GOT3 (cell line): ENCODE measurements at places on chromosomes 6 and 20.

DNA sequence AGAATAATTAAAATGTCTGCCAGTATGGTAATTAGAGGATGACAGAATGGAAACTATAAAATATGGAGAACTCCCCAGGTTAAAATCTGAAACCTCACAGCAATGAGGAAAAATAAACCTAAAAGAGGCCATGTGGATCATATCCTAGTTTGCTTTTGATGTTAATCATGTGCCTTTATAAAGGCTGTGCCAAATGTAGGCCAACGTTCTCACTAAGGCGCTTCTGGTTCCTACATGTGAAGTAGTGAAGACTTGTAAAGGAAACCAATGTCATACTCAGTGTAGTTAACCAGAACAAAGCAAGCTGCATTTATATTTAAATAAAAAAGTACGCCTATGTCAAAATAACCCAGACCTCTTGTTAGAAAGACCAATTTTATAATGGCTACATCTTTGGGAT is 113.7 kb upstream of the FAM184A start:
- no peak for DNase-seq

- DNase-seq = no peak
Observed at GRCh38 chr6:145071836-145072235, 663.5 kb downstream of the EPM2A start.

DNA sequence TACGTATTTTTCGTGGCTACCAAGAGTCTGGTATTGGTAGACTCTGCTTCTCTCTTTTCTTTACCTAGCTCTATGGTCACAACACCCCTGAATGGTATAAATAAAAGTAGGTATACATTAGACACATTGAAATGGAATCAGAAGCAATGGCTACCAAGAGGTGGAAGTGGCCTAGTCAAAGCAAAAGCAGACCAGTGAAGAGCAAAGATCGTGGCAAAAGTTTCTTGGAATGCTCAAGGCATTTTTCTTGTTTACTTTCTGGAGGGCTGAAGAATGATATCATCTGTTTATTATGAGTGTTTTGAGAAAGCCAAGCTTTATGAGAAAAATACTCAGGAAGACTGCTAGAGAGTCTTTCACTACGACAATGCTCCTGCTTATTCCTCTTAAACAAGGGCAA is 28.6 kb upstream of the MOCS1 start:
- no peak for DNase-seq

DNA sequence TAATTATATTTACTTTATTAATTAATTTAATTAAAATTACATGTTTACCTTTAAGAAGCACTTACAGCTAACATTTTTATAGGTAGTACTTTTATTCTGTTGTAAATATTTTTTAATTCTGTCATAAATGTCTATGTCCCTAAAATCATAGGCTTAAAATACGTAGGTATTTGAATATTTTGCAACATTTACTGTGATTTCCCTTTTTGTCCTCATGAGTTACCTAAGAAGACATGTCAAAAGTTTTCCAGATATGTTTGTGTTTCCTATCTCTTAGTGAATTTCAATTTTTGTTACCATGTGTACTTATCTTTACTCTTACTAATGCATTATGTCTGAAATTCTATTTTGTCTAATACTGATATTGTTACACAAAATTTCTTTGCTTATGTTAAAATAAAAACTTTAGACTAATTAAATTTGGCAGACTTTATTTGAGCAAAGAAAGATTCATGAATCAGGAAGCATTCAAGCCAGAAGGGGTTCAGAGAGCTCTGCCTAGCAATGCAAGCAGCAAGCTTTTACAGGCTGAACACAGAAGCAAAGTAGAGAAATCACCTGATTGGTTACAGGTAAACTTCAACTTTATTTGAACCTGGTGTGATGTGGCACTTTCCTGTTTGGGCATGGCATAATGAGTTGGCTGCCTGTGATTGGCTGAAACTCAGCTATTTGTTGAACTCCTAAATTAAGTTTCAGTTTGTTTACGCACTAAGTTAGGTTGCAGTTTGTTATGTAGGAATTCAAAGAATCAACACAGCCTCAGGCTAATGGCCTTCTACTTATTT is 123.2 kb upstream of the TMEM170B start:
- DNase-seq = no peak

DNA sequence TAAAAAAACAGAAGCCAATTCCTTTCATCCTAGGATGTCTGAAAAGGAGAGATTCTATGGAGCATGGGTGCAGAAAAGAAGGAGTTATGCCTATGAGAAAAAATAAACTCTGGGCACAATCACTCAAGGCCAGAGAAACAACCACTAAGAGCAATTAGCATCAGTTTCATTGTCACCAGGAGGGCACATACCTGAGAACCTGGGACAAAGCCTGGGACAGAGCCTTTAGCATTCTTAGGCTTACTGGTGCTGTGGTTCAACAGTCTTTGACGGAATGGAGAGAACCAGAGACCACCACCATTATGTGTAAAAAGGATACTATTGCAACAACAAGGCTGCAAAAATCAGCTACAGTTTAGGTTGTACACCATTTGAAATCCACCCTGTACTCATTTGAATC is 29.4 kb upstream of the BCKDHB start:
- DNase-seq = no peak

DNA sequence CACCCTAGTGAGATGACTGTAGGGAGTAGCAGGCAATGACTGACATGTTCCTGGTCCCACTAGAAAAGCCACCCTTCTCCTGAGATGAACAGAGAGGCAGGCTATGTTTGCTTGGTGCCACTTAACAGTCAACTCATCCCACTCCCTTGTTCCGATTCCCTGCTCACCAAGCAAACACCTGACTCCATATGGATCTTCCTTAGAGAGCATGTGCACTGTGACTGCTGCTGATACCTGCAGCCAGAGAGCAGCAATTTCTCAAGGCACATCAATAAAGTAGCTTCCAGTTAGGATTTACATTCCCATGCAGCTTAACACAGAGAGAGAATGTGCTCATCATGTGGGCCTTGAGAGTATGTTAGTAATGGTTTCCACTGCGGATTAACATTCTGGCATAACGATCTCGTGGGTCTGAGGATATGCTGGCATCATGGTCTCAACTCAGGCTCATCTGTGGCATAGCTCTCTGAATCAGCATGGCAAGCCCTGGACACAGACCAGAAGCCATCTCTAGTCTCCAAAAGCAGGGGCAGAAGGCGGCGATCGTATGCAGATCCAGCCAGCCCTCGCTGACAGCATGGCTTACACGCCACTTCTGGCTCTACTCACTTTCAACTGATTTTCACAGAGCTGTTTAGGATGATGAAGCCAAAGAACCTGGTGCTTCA is 43.9 kb downstream of the ATXN1 start:
- DNase-seq = no peak

GRCh38 chr6:69863766-69864165 is 2.6 kb upstream of the COL19A1 start:
- DNase-seq = no peak

GRCh38 chr6:56497240-56497639 is 145.4 kb downstream of the DST start:
- no peak for DNase-seq

- no peak for DNase-seq
Observed at GRCh38 chr20:4411744-4412143, 310.0 kb upstream of the PRND start.

DNA sequence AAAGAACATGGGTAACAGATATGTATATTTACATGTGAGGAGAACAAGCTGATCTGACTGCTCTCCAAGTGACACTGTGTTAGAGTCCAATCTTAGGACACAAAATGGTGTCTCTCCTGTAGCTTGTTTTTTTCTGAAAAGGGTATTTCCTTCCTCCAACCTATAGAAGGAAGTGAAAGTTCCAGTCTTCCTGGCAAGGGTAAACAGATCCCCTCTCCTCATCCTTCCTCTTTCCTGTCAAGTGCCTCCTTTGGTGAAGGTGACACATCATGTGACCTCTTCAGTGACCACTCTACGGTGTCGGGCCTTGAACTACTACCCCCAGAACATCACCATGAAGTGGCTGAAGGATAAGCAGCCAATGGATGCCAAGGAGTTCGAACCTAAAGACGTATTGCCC is 5.2 kb downstream of the HFE start:
- DNase-seq = no peak

- DNase-seq = no peak
Observed at GRCh38 chr20:63957690-63958441, 1.6 kb upstream of the UCKL1 start.

- DNase-seq = no peak
Observed at GRCh38 chr20:19370076-19371075, 157.9 kb downstream of the SLC24A3 start.

DNA sequence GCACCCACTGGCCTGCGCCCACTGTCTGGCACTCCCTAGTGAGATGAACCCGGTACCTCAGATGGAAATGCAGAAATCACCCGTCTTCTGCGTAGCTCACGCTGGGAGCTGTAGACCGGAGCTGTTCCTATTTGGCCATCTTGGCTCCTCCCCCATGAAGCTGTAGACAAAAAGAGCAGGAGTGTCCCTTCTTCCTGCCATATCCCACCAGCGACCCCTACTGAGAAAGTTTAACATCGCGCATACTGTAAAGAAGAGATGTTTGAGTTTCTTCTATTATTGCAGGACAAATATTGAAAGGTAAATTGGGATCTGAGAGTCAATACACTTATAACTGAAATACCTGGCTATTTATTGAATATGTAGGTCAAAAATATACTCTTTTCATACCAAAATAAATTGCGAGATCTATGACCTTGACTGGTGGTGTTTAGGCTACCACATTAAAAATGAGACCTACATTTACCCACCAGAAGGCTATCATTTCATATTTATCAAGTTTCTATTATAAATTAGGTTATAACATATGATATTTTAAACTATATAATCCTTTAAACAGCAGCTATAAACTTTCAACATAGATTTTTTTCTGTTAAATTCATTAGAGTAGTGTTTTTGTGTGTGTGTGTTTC is 586.3 kb downstream of the HTR1B start:
- no peak for DNase-seq

DNA sequence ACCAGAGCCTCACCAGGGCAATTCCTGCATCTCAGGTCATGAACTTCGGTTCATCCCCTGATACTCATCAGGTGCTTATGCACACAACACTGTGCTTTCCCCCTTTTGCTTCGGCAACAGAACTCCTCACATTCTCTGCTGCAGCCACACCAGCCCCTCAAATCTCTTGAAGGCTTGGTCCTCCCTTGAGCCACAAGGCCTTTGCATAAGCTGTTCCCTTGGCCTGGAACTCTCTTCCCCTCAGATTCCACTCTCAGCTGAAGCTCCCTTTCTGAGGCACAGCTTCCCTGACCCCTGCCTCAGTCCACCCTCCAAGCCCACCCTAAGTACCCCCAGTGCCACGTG is 76.4 kb downstream of the NOL4L start:
- DNase-seq = no peak

GRCh38 chr6:31352683-31353383 is 4.1 kb downstream of the HLA-B start:
- no peak for DNase-seq

DNA sequence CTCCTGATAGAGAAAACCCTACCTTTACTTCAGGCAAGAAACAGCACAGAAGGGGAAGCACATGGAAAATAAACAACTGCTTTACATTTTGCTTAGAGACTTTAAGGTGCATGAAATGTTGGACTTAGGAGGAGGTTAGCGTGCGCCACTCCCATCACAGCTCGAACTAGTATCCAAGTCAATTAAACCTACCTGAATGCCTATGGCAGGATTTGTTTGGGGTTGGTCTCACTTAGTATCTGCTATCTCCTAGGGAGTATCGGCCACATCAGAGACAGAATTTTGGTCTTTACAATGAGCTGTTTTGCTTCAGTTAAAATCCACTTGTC is 12.0 kb downstream of the CYP24A1 start:
- no peak for DNase-seq

- DNase-seq = no peak
Observed at GRCh38 chr20:47146686-47147085, 209.8 kb downstream of the ZMYND8 start.

DNA sequence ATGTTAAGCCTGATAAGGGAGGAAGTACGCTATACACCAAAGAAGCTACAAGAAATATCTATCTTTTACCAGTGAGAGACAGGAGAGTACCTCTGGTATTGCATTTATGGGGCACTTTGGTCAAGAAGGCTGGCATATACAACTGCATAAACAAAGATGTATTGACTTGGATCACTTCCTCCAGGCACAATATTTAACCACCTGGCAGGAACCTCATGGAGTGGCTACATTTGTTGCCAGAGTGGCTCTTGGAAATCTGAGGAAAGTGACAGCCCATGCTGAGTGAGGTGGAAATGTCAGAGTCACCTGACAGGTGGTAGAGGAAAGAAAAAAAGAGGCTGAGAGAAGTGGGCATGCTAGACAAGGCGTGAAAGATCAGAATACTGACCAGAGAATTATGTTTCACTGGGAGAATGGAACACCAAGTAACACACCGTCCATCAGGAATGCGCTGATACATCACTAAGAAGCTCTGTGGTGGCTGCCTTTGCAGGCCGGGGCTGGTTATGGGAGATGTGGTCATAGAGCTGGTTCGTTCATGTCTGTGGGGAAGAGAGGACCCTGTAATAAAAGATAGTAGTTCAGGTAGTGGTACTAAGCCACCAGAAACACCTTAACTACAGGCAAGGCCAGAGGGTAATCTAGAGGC is 61.4 kb upstream of the UFL1 start:
- no peak for DNase-seq

- DNase-seq = no peak
Observed at GRCh38 chr6:106440546-106440945, 80.0 kb downstream of the CRYBG1 start.

- no peak for DNase-seq
Observed at GRCh38 chr20:51624157-51624731, 81.7 kb upstream of the NFATC2 start.

DNA sequence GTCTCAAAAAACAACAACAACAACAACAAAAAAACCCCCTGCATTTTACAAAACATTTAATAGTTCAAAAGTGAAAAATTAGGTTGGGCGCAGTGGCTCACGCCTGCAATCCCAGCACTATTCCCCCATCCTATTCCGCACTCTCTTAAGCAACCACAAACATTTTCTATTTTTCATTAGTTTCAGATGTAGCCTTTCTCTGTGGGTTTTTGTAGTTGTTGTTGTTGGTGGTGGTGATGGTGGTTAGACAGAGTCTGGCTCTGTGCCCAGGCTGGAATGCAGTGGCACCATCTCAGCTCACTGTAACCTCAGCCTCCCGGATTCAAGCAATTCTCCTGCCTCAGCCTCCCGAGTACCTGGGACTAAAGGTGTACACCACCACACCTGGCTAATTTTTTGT is 6.4 kb upstream of the GMNN start:
- DNase-seq = no peak

- no peak for DNase-seq
Observed at GRCh38 chr6:56758553-56758952, 115.9 kb upstream of the DST start.

DNA sequence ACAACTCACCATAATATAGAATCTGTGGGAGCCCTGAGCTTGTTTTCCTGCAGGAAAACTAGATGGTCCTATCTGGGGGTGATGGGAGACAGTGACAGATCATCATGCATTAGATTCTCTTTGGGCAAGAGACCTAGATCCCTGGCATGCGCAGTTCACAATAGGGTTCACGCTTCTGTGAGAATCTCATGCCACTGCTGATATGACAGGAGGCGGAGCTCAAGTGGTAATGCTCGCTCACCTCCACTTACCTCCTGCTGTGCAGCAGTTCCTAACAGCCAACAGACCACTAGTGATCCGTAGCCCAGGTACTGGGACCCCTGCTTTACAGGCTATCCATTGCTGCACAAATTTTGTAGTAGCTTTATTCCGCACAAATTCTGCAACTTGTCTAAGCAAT is 84.5 kb downstream of the HIVEP2 start:
- no peak for DNase-seq

- no peak for DNase-seq
Observed at GRCh38 chr20:21312813-21313474, 9.8 kb downstream of the XRN2 start.
